ENCODE measurements at places on chromosomes 5 and 9. TPM values are rescaled to one million over a fixed set of nuclear protein-coding genes. Genes with fewer than 3 reads are reported as not detected.

TMEM252 gene
- total RNA-seq = not detected

HMCN2 gene
- 3.6 TPM for total RNA-seq

PTCD2 gene
- total RNA-seq = 16.3 TPM

PPP1R2B gene
- not detected for total RNA-seq

SLC22A4 gene
- 2.2 TPM for total RNA-seq

PCDHGB4 gene
- 7.3 TPM for total RNA-seq

DNA sequence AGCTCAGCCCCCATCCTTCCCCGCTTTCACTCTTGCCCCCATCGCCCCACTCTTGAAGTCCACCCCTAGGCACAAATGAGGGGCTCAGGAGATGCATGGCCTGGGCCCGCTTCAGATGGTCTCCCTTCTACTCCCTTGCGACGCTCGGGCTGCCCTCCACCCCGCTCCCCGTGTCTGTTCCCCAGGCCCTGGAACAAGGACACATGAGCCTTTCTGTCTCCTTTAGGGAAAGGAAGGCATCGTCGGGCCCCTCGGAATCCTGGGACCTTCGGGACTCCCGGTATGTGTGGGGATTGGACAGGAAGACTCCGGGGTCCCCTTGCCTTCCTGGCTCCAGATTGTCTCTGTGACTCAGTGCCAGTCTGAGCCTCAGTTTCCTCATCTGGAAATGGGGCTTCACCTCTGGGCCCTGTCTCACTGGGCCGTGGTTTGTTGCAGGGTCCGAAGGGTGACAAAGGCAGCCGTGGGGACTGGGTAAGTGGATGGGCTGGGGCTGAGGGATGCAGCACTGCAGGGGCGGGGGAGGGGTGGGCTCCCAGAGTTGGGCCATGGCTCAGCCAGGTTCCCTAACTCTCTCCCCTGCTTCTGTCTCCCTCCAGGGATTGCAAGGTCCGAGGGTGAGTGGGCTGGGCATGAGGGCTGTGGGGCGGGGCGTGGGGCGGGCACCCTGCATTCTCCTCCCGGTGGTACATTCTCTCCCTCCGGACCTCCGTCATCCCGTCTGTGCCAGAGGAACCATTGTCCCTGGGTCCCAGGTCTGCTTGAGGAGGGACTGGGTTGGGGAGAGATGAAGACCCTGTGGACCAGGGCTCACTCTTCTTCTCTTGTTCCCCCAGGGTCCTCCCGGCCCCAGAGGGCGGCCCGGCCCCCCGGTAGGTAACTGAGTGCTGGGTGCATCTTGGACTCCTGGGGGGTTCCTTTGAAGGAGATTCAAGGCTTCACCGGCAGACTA is 21.8 kb upstream of the ORM1 start:
- no peak for DNase-seq
- no peaks in the 10 kb centered on the region for H3K27me3 ChIP-seq
- H3K36me3 ChIP-seq = no peaks in the 10 kb centered on the region
- peaks cover 4% of the 10 kb centered on the region for H3K4me1 ChIP-seq
- H3K27ac ChIP-seq = no peak overlapping the region
- no peak overlapping the region for H3K4me3 ChIP-seq

DNA sequence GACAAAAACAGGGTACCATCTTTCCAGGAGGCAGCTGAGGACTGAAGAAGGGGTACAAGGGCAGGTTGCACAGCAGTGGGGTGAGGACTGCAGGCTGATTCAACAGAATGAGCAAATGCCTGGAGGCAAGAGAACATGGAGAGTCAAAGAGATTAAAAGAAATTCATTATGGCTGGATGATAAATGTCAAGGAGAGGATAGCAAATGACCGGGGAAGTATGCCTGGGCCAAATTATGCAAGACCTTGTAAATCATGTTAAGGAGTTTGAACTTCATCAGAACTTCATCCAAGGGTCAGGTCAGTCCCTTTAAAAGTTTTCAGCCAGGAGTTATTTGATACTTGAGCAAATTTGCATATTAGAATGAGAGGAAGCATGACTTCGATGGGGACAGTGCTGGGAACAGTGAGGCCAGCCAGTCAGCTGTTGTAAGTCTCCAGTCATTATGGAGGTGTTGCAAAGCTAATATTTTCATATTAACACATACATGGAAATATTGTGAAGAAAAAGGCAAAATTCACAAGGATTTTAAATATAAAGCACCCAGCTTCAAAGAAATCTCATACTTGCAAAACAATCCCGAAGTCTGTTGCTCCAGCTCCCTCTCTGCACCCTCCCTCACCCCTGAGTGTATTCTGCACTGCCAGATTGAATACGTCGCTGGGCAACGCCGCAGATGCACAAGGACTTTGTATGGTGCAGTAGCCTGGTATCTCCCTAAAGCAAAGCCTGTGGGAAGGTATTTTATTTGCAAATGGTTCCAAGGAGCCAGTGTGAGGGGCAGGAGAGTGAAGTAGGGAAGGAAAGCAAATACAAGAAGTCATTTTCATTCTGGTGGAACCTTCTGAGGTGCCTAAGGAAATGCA is 509.8 kb upstream of the TLE4 start:
- no peaks in the 10 kb centered on the region for H3K36me3 ChIP-seq
- H3K4me1 ChIP-seq = no peaks in the 10 kb centered on the region
- DNase-seq = no peak
- H3K27me3 ChIP-seq = no peaks in the 10 kb centered on the region

GRCh38 chr5:14302330-14302729 is 159.2 kb downstream of the TRIO start:
- no peaks in the 10 kb centered on the region for H3K4me1 ChIP-seq
- no peaks in the 10 kb centered on the region for H3K27me3 ChIP-seq
- H3K4me3 ChIP-seq = no peak overlapping the region
- DNase-seq = no peak
- no peak overlapping the region for H3K27ac ChIP-seq

DNA sequence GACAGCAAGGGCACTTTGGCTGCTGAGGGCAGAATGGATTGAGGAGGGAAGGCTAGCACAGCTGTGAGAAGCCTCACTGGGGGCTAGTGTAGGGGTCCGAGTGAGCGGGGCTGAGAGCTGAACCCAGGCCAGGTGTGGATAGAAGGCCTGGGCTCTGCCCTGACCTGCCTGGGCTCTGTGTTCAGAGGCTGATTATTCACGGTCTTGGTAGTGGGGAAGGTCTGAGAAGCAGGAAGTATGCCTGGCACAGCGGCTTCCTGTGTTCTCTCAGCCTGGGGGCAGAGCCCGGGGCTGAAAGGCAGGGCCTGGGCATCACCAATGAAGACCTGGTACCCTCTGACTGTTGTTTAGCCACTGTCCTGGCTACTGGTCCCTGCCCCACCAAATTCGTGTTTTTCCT is 136.4 kb upstream of the TBC1D2 start:
- DNase-seq = no peak
- no peak overlapping the region for H3K27ac ChIP-seq
- no peaks in the 10 kb centered on the region for H3K4me1 ChIP-seq
- H3K4me3 ChIP-seq = no peak overlapping the region

GRCh38 chr5:67301285-67301903 is 104.8 kb upstream of the CD180 start:
- no peaks in the 10 kb centered on the region for H3K27me3 ChIP-seq
- no peak overlapping the region for H3K4me3 ChIP-seq
- H3K36me3 ChIP-seq = no peaks in the 10 kb centered on the region
- peaks cover 24% of the 10 kb centered on the region for H3K4me1 ChIP-seq
- DNase-seq = peak; percentile 66
- peak overlapping the region; percentile 47 for H3K27ac ChIP-seq

Measured in heart left ventricle (tissue), 16 donors.